CD14-positive monocyte (primary cell): ENCODE measurements at places on chromosomes 16 and 17. TPM values are rescaled to one million over a fixed set of nuclear protein-coding genes. Genes with fewer than 3 reads are reported as not detected.

The CCL5 gene
- 2.8 TPM for polyA plus RNA-seq

The HES7 gene
- polyA plus RNA-seq: not detected in 2 replicates

GRCh38 chr17:41116297-41116696 is 1.9 kb downstream of the KRTAP4-11 start:
- no peaks in the 10 kb centered on the region for H3K36me3 ChIP-seq
- no peak overlapping the region for H3K27ac ChIP-seq
- H3K4me1 ChIP-seq: peaks cover 21% of the 10 kb centered on the region
- H3K4me3 ChIP-seq: no peak overlapping the region

DNA sequence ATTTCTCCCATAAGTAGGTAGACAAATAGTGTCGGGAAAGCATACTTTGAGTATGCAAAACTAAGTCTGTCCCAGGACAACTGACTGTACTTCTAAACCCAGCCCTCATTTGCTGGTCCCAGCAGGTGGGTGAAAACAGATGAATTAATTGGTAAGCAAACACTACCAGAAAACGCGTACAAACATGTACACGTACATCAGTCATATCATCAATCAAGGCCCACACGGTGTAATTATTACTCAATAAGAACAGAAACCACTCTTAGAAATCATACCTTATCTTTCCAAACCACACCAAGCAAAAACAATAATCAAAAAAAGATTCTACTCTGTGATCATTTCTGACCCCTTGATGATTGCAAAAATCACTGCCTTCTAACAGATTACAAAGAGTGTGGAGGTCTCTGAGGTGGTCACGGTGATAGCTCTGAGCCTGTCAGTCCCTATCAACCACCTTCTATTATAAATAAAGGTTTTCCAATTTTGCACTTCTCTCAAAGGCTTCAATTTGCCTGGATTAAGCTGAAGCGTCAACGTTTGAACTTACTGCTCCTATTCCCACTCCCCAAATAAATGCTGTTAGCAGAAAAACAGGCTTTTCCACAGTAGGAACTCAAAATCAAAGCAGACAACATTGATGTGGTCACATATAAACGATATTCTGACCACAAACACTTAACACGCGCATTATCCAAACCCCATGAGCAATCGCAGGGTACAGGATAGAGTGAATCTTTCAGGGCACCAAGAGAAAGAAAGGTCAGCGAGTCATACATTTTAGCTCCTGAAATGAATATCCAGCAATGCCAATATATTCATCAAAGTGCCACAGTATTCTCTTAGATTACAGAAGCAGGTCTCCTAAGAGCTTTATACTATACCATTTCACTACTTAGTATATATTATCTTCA is 211.9 kb downstream of the STX8 start:
- DNase-seq: no peak
- H3K27ac ChIP-seq: no peak overlapping the region
- no peaks in the 10 kb centered on the region for H3K27me3 ChIP-seq
- H3K4me3 ChIP-seq: no peak overlapping the region

- H3K4me1 ChIP-seq: peaks cover 27% of the 10 kb centered on the region
- H3K4me3 ChIP-seq: peak within 1 kb of the TSS; percentile 9
- H3K36me3 ChIP-seq: no peaks in the 10 kb centered on the region
- DNase-seq: peak; percentile 68
- H3K27ac ChIP-seq: no peak within 1 kb of the TSS
Observed at GRCh38 chr17:7444682-7445618, at the start of gene CHRNB1. TSS of gene CHRNB1 (plus strand) at chr17:7445061. CDS start at chr17:7445128, 67 bp downstream.

- no peak overlapping the region for H3K27ac ChIP-seq
- DNase-seq: no peak
- H3K4me3 ChIP-seq: no peak overlapping the region
- H3K27me3 ChIP-seq: peaks cover 7% of the 10 kb centered on the region
- no peaks in the 10 kb centered on the region for H3K36me3 ChIP-seq
Observed at GRCh38 chr17:42404326-42405055, 16.2 kb upstream of the STAT3 start.
